A673 (cell line): ENCODE measurements at places on chromosomes 4 and X. TPM values are rescaled to one million over a fixed set of nuclear protein-coding genes. Genes with fewer than 3 reads are reported as not detected.

- no peak for DNase-seq
These were observed 78.3 kb downstream of the CLDN34 start for GRCh38 chrX:10045327-10046000.

The SPINK2 gene
- not detected in 2 replicates for total RNA-seq

GRCh38 chr4:2390146-2390545 lies 28.3 kb downstream of the ZFYVE28 start:
- no peak for DNase-seq

- DNase-seq, result no peak
These were observed 12.6 kb downstream of the NEIL3 start for GRCh38 chr4:177322266-177322665.

DNA sequence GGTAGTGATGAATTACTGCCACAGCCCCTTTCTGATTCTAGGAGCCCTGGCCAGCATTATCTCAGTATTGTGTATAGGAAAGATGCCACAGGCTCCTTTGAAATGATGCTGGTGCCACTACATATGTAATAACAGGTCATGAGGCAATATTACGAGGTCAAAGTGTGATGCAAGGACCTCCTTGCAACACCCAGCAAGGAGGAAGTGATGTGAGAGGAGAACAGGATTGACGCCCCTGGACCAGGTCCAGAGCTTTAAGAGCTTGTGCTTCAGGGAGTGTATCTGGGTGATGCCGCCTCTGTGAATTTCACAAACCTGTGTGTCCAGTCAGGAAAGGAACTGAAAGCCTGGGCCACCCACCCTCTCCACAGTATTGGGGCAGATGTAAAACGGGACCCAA lies 261.8 kb downstream of the MID1IP1 start:
- no peak for DNase-seq

DNA sequence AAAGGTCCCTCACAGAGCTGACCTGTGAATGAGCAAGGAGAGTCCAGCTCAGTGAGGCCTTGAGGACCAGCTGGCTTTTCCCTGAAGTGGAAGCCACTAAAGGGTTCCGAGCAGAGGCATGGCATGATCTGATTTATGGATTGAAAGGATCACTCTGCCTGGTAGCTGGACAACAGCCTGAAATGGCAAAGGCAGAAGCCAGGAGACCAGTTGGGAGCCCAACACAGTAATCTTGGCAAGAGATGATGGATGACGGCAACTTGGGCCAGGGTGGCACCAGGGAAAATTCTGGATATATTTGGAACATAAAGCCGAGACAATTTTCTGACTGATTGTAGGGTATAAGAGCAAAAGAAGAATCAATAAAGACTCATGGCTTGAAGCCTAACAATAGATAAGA lies 69.3 kb upstream of the STIM2 start:
- DNase-seq, result no peak

The AVPR2 gene
- not detected in 2 replicates for total RNA-seq

DNA sequence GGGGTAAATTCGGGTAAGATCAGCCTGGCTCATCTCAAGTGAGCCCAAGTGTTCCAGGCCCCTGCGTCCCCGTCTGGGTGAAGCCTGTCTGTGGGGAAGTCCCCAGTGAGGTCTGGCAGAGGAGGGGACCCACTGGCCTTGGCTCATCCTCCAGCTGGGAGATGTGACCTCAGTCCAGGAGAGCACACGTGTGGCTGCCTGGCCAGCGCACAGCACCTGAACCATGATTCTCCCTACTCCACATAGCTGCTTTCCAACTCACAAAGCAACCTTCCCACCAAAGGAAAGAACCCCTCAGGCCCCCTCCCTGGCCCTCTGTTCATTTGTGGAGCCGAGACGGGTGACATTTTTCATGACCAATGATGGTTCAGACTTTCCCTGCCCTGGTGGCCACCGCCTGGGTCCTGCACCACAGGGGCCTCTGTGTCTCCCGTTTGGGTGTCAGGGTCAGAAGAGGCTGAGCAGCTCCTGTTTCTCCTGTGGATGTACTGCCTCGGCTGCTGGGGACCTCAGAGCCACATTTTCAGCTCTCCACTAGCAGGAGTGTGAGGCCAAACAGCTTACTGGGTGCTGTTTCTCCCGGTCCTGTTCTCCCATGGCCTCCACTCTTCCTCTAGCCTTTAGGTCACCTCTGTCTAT lies 111.4 kb downstream of the CPZ start:
- no peak for DNase-seq

The PPM1K gene
- 2.7 and 4.6 TPM in 2 replicates for total RNA-seq

The OCIAD2 gene
- 139 and 166 TPM in 2 replicates for total RNA-seq

DNA sequence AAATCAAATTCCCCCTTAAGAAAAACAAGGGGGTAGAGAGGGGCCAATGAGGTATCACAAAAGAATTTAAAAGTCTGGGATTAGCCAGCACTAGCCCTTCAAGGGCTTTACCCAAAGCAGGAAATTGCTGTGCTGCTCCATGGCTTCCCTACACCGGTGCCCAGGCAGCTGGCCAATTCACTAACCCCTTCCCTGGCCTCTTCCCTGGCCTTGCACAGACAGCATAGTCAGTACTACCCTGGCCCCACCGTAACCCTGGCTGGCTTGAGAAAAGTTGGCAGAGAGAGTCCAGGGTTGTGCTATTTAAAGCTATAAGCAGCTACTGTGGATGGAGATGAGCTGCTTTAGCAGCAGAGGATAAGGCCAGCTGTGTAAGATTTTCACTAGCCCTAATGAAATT lies 43.1 kb downstream of the ADAMTS3 start:
- DNase-seq, result no peak

The TKTL2 gene
- not detected in 2 replicates for total RNA-seq
